ENCODE measurements at places on chromosomes 6 and 20.

DNA sequence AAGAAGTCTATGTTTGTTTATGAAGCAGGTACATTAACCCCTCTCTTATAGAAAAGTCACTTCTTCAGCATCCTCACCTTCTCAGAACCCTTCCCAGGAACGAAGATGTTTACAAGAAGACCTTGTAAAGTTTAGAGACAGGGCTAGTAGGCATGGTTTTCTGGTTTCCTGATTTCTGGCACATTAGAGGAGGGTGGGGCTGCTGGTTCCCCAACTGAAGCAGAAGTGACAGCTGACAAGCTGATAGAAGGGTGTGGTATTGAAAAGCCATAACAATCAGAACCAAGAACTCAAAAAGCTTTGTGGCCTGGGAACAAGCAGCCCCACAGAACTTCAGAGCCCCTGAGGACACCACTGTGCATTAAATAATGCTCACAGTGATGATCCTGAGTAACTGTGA lies 91.2 kb downstream of the RTN4IP1 start:
- H3K27me3 ChIP-seq = no peaks in the 10 kb centered on the region
- H3K4me3 ChIP-seq = no peak overlapping the region
- peaks cover 51% of the 10 kb centered on the region for H3K36me3 ChIP-seq
- peaks cover 38% of the 10 kb centered on the region for H3K4me1 ChIP-seq

- no peak for DNase-seq
- H3K4me3 ChIP-seq = no peak overlapping the region
- no peak overlapping the region for H3K27ac ChIP-seq
- no peaks in the 10 kb centered on the region for H3K36me3 ChIP-seq
- H3K27me3 ChIP-seq = peaks cover 3% of the 10 kb centered on the region
- no peaks in the 10 kb centered on the region for H3K4me1 ChIP-seq
Measured at GRCh38 chr6:150272264-150272975, 96.4 kb upstream of the IYD start.

DNA sequence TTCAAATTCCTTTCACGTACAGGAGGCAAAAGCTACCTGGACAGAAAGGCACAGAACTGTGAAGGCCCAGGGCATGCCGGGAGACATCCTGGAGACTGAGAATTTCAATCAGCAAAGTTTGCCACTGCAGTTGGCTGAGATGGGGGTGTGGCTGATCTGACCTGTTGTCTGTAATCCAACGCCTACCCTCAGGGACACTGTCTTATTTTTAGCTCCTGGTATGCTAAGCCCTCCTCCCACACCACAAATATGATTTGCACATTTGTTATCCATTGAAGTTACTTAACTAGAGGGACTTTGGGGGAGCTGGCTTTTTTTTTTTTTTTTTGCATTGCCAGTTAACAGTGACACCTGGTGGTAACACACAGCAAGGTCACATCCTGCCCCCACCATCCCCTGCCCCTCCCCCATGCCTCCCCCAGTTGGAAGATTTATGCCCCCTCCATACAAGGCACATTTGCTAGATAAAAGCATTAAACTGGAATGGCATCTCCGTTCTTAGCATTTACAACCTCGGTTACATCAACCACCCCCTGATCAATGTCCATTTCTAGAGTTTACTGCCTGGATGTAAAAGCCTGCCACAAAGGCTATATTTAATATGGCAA lies 40.4 kb downstream of the TTI1 start:
- H3K27ac ChIP-seq = no peak overlapping the region
- peak; percentile 50 for DNase-seq
- H3K4me3 ChIP-seq = no peak overlapping the region
- no peaks in the 10 kb centered on the region for H3K4me1 ChIP-seq
- no peaks in the 10 kb centered on the region for H3K27me3 ChIP-seq

- H3K36me3 ChIP-seq = no peaks in the 10 kb centered on the region
- no peak overlapping the region for H3K27ac ChIP-seq
- no peak overlapping the region for H3K4me3 ChIP-seq
- no peak for DNase-seq
- no peaks in the 10 kb centered on the region for H3K27me3 ChIP-seq
- H3K4me1 ChIP-seq = no peaks in the 10 kb centered on the region
Measured at GRCh38 chr20:61804752-61805295, 260.9 kb downstream of the TAF4 start.

GRCh38 chr20:60244373-60245146 lies 286.3 kb downstream of the CDH26 start:
- no peak for DNase-seq
- no peaks in the 10 kb centered on the region for H3K4me1 ChIP-seq
- no peak overlapping the region for H3K27ac ChIP-seq

- H3K27me3 ChIP-seq = peaks cover 8% of the 10 kb centered on the region
- DNase-seq = no peak
- no peaks in the 10 kb centered on the region for H3K36me3 ChIP-seq
- no peak overlapping the region for H3K4me3 ChIP-seq
- no peak overlapping the region for H3K27ac ChIP-seq
- H3K4me1 ChIP-seq = no peaks in the 10 kb centered on the region
Measured at GRCh38 chr6:52098721-52099120, 11.3 kb upstream of the PKHD1 start.

- H3K4me1 ChIP-seq = no peaks in the 10 kb centered on the region
- H3K27me3 ChIP-seq = no peaks in the 10 kb centered on the region
- H3K36me3 ChIP-seq = no peaks in the 10 kb centered on the region
Measured at GRCh38 chr6:159713984-159714383, 13.3 kb upstream of the WTAP start.

- H3K27ac ChIP-seq = no peak overlapping the region
- H3K27me3 ChIP-seq = no peaks in the 10 kb centered on the region
- DNase-seq = no peak
- H3K4me3 ChIP-seq = no peak overlapping the region
- H3K4me1 ChIP-seq = no peaks in the 10 kb centered on the region
- no peaks in the 10 kb centered on the region for H3K36me3 ChIP-seq
Measured at GRCh38 chr6:34508425-34508824, 42.5 kb downstream of the PACSIN1 start.

DNA sequence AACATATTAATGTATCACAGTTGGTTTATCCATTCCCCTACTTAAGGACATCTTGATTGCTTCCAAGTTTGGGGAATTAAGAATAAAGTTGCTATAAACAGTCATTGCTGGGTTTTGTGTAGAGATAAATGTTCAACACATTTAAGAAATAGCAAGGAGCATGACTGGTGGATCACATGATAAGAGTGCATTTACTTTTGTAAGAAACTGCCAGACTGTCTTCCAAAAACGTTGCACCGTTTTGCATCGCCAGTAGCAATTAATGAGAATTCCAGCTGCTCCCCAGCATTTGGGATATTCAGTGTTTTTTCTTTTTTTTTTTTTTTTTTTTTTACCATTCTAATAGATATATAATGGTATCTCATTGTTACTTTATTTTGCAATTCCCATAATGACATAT lies 695.7 kb upstream of the GJE1 start:
- no peak for DNase-seq
- H3K4me3 ChIP-seq = no peak overlapping the region
- H3K27ac ChIP-seq = no peak overlapping the region
- no peaks in the 10 kb centered on the region for H3K36me3 ChIP-seq
- H3K4me1 ChIP-seq = no peaks in the 10 kb centered on the region

DNA sequence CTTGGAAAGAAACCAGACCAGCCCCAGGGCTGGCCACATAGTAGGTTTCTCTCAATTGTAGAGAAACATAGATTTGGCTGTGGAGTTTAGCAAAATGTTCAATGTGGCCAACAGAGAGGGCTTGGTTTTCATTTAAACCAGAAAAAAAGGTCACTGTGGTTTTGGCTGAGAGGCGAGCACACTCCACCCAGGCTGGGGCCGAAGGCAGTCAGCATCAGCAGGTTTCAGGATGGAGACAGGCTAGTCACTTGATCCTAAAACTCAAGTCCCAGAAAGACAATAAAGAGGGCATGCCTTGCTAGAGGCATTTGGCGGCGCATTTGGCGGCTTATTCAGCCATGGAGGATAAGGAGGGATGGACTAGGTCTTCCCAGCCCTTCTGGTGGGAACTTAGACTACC lies 73.1 kb downstream of the PRND start:
- H3K36me3 ChIP-seq = peaks cover 78% of the 10 kb centered on the region
- no peaks in the 10 kb centered on the region for H3K27me3 ChIP-seq
- H3K4me3 ChIP-seq = no peak overlapping the region
- H3K27ac ChIP-seq = no peak overlapping the region
- H3K4me1 ChIP-seq = no peaks in the 10 kb centered on the region

- H3K27ac ChIP-seq = no peak overlapping the region
- H3K36me3 ChIP-seq = no peaks in the 10 kb centered on the region
- no peak for DNase-seq
- H3K27me3 ChIP-seq = no peaks in the 10 kb centered on the region
Measured at GRCh38 chr6:40328386-40328985, 258.7 kb downstream of the LRFN2 start.

DNA sequence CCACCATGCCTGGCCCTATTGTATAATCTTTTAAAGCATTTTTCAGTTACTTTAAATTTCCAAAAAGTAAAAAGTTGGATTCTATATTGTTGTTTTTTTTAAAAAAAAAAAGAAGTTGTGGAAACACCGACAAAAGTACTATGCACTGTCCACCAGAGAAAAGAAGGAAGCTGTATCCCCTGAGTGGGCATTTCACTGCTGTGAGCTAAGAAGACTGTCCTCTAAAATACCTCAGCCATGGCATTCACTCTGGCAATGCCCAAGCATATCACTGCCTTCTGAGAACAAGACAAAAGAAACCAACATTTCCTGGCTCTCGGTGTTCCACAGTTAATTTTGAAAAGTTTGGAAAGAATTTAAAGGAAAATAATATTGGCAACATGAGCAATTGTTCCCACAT lies 117.8 kb downstream of the IPCEF1 start:
- peaks cover 82% of the 10 kb centered on the region for H3K4me1 ChIP-seq
- no peak for DNase-seq
- H3K27me3 ChIP-seq = no peaks in the 10 kb centered on the region
- H3K27ac ChIP-seq = peak overlapping the region; percentile 56

GRCh38 chr20:32289661-32290431 lies 12.4 kb downstream of the KIF3B start:
- no peak overlapping the region for H3K27ac ChIP-seq
- H3K36me3 ChIP-seq = no peaks in the 10 kb centered on the region
- no peak for DNase-seq
- no peaks in the 10 kb centered on the region for H3K27me3 ChIP-seq
- peaks cover 19% of the 10 kb centered on the region for H3K4me1 ChIP-seq

- H3K4me1 ChIP-seq = no peaks in the 10 kb centered on the region
- no peak overlapping the region for H3K4me3 ChIP-seq
- no peaks in the 10 kb centered on the region for H3K27me3 ChIP-seq
- no peak overlapping the region for H3K27ac ChIP-seq
Measured at GRCh38 chr6:21850691-21851090, 257.1 kb downstream of the SOX4 start.

GRCh38 chr6:77450924-77451323 lies 12.4 kb downstream of the HTR1B start:
- no peaks in the 10 kb centered on the region for H3K27me3 ChIP-seq
- no peak overlapping the region for H3K4me3 ChIP-seq
- no peak overlapping the region for H3K27ac ChIP-seq
- H3K36me3 ChIP-seq = no peaks in the 10 kb centered on the region
- no peaks in the 10 kb centered on the region for H3K4me1 ChIP-seq

DNA sequence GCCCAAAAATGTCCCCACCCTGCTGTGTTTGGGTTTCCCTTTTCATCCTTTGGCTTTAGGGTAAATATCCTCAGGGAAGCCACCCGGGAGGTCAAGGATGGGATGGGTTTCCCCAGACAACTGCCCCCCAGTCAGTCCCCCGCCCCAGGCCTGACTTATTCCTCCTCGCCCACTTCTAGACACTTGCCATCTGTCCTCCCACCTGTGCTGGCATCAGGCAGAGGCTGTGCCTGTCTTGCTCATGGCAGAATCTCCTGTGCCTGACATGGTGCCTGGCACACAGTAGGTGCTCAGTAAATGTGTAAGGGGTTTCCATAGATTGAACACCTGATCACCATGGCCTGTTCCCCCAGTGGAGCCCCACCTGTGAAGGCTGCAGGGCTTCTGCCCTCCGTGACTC lies 141.8 kb downstream of the PHACTR3 start:
- H3K27me3 ChIP-seq = no peaks in the 10 kb centered on the region
- no peak overlapping the region for H3K4me3 ChIP-seq
- H3K27ac ChIP-seq = no peak overlapping the region
- no peaks in the 10 kb centered on the region for H3K36me3 ChIP-seq
- no peaks in the 10 kb centered on the region for H3K4me1 ChIP-seq

DNA sequence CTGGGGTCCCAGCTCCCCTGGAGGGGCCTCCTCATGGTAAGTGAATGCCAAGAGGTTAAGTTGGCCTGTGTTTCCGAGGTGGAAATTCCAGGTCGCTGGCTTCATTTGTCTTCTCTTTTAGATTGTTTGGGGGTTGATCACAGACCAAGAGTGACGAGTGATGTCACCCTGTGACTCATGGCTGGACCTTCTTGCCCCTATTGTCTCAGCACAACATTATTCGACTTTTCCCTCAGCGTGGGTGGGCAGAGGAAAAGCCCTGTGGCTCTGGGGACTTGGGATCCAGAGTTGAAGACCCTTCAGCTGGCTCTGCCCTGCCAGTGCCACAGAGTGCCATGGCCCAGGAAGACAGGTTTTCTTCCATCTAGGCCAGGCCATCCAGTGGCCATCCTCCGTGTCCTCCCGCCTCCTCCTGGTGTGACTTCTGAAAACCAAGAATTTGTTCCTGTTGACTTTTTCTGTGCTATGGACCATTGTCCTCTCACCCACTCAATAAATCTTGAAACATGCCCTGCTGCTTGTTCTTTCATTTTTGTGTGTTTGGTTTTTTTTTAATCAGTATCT lies 15.4 kb upstream of the SNHG17 start:
- H3K27ac ChIP-seq = no peak overlapping the region
- peaks cover 5% of the 10 kb centered on the region for H3K36me3 ChIP-seq
- H3K4me1 ChIP-seq = peaks cover 18% of the 10 kb centered on the region
- H3K4me3 ChIP-seq = no peak overlapping the region
